ENCODE measurements at places on chromosomes 2 and 18.

GRCh38 chr2:22930781-22931180 lies 454.2 kb upstream of the KLHL29 start:
- no peak for DNase-seq

DNA sequence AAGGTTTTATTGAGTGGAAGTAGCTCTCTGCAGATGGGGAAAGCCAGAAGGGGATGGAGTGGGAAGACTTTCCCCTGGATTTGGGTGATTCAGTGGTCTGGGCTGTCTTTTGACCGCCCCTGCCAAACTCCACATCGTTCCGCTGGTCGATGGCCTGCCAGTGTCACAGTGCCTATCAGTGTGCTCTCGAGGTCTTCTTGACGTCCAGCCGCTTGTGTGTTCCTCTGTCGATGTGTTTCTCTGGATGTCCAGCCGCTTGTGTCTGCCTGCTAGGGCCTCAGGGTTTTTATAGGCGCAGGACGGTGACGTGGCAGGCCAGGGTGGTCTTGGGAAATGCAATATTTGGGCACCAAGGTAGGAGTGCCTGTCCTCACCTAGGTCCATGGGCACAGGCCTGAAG lies 1371.4 kb upstream of the PIK3C3 start:
- DNase-seq = no peak

GRCh38 chr2:160390544-160391455 lies 102.8 kb downstream of the RBMS1 start:
- DNase-seq = peak; percentile 82

- peak; percentile 91 for DNase-seq
Measured at GRCh38 chr2:195575879-195576401, 81.1 kb upstream of the SLC39A10 start.

GRCh38 chr18:56999823-57000222 lies 147.1 kb upstream of the BOD1L2 start:
- DNase-seq = no peak

DNA sequence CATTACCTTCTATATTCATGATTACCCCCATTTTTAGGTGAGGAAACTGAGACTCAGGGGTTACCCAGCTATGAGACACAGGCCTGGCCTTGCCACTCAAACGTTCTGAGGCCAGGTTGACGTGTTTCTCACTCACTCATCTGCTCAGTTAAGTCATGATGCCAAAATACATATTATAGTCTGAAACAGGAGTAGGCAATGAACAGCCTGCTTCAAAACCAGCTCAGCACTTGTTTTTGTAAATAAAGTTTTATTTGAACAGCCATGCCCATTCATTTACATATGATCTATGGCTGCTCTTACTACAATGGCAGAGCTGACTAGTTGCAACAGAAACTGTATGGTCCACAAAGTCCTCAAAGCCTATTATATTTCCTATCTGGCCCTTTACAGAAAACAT lies 74.1 kb upstream of the SMAD2 start:
- peak; percentile 53 for DNase-seq

GRCh38 chr2:145777297-145777696 lies 1257.4 kb upstream of the ZEB2 start:
- peak; percentile 84 for DNase-seq

GRCh38 chr2:241309684-241310117 lies 5.8 kb downstream of the HDLBP start:
- DNase-seq = peak; percentile 60

DNA sequence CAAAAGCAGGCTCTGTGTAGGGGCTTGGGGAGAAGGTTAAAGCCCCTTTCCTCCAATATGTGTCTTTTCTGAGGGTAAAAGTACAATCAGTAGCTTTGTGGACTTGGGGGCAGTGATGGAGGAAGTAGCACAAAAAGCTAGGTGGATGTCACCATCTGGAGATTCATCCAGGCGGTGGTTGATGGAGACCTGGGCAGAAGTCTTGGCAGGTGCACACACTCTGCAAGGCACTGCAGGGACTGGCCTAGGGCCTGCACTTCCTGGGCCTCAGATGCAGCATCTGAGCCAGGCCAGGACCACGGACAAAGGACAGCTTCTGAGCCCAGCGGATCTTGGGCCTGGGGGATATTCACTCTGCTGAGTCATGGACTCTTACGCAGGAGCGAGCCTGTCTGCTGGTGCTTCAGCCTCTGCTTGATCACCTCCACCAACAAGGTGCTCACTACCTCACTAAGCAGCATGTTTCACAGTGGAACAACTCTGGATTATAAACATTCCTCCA lies 391.1 kb downstream of the TNS1 start:
- no peak for DNase-seq

DNA sequence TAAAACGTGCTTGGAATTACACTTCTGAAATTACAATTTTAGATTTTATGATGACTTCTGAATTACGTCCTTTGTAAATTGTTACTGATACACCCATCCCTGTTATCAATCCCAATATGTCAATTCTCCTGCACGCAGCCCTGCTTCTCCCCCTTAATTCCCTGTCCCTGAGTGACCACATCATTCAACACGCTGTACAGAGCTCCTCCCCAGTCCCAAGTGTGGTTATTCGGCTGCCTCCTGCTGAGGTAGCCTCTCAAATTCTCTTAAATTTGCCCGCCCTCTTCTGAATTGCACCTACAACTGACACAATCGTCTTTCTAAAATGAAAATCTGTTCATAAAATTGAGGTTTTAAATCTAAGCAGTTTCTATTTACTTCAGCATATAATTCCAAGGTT lies 10.1 kb downstream of the SERPINB8 start:
- no peak for DNase-seq

- peak; percentile 90 for DNase-seq
Measured at GRCh38 chr2:39631718-39632117, 34.0 kb upstream of the TMEM178A start.

- no peak for DNase-seq
Measured at GRCh38 chr18:24465486-24465885, 5.0 kb downstream of the HRH4 start.

DNA sequence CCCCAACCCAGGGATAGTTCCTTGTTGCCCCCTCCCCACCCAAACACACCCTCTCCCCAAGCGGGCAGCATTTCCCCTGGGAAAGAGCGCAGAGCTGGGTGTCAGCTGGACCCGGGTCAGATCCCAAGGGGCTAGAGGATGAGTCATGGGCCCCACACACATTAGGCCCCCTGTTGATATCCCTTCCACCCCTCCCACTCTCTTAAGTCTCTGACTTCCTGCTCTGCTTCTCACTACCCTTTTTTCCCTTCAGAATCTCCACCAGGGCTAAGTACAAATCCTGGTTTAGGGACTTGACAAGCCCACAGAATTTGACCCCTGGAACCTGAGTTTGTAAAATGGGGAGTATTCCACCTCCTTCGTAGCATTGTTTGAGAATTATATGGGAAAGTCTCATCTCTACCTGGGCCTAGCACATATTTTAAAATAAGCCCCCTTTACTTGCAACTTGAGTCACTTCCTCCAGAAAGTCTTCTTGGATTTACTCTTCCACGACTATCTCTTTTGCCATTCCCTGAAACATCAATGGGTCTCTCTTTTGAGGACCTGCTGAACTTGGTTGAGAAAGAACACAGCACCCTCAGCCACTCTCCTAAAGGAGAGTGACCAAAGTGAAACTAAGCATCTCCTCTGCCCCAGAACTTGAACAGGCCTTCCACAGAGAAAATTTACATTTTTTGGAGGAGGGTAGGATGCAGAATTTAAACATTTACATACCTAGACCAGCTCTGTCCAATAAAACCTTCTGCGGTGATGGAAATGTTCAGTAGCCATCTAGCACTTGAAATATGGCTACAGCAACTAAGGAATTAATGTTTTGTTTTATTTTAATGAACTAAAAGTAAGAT lies 4.7 kb downstream of the RTKN start:
- DNase-seq = no peak

DNA sequence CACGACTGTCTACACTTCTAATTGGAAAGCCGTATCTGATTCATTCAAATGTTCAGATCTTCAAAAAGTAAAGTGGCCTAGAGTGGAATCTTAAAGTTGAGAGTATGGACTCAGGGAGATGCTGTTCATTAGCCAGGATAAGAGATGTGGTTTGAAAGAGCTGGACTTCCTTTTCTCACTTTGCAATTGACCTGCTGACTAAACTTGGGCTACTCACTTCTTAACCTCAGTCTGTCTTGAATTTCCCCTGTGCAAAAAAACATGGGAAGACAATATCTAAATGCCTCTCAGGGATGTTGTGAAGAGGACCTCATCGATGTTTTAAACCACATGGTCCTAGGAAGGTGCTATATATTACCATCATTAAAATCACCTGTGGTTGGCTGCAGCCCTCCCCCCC lies 64.1 kb downstream of the BCL2 start:
- DNase-seq = no peak

DNA sequence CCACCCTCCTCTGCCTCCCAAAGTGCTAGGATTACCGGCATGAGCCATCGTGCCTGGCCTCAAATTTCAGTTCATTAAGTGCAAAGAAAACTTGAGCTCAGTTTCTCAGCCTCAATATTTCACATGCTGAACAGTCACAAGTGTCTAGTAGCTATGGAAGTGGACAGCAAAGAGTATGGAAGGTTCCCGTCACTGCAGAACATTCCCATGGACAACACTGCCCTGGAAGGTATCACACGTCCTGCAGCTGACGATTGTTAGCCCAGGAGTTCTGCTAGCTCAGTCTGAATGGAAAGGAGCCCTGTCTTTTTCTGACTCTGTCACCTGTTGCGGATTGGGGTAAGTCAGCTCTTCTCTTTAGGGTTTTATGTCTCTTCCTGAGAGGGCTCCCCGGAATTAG lies 86.2 kb upstream of the PTPRM start:
- DNase-seq = no peak

- DNase-seq = peak; percentile 45
Measured at GRCh38 chr2:75199428-75200011, at the start of gene TACR1. Gene TACR1 (minus strand): TSS chr2:75199520. CDS start chr2:75198934, 586 bp downstream.

GRCh38 chr2:241804326-241805229 lies 4.4 kb upstream of the NEU4 start:
- no peak for DNase-seq

GRCh38 chr2:26464390-26465265 lies 13.3 kb downstream of the OTOF start:
- DNase-seq = no peak

DNA sequence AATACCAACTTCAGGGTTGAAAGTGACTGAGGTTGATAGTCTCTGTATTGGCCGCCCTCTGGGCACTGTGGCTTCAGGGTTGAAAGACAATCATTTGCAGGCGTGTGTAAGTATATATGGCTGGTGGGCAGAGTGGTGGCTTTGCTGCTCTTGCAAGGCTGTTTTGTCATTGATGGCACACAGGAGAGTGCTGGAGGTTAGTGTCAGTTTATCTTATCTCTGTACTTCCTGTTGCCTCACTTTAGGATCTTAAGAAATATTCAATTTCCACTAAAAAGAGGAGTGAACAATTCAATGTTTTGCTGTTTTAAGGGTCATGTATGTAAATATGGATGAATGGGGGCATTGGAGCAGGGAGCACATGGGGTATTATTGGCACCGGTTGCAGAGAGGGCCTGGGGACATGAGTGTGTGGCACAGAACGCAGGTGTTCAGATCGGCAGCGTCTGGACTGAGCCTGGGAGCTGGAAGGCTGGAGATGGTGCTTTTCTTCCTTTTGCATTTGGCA lies 51.5 kb downstream of the NCK2 start:
- no peak for DNase-seq

DNA sequence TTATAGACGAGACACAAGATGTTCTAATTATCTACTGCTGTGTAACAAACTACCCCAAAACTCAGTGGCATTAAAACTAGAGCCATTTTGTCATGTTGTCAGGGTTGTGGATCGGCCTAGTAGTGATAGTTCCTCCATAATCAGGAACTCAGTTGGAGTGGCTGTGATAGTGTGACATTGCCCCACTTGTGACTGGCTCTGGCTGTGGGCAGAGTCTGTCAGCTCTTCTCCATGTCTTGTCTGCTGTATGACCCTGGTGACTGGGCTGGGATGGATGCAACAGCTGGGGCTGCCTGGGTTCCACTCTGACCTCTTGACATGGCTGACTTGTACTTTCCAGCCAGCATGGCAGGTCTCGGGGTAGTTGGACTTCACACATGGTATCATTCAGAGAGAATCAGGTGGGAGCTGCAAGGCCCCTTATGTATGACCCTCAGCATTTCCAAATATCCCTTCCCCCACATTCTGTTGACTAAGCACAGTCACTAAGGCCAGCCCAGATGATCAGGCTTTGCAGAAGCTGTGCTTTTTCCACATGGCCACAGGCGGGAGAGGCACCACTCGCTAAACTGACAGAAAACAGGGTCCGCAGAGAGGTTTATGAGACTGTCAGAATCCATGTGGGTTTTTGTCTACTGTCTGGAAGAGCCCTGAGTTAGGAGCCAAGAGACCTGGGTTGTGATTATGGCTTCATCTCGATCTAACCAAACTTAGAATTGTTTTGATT lies 50.3 kb downstream of the SETBP1 start:
- no peak for DNase-seq

- no peak for DNase-seq
Measured at GRCh38 chr2:238493880-238494572, 67.3 kb downstream of the ASB1 start.

GRCh38 chr2:127225186-127225960 lies 5.3 kb upstream of the CYP27C1 start:
- DNase-seq = no peak

DNA sequence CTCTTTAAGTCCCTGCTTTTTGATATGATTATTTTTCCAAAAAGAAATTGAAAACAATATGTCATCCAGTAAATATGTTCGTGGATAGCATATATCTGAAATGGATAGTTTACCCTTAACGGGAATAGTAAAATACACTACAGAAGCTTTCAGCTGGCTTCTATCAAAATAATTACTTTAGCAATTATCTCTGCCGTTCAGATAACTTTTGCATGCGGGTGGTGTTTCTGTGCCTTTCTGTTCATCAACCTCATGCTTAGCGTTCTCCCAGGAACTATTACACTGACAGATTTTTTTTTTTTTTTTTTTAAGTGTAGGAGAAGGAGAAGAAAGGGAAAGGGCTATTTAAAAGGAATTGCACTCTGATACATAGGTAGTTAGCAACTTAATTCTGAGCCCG lies 53.6 kb downstream of the TSHZ1 start:
- no peak for DNase-seq

DNA sequence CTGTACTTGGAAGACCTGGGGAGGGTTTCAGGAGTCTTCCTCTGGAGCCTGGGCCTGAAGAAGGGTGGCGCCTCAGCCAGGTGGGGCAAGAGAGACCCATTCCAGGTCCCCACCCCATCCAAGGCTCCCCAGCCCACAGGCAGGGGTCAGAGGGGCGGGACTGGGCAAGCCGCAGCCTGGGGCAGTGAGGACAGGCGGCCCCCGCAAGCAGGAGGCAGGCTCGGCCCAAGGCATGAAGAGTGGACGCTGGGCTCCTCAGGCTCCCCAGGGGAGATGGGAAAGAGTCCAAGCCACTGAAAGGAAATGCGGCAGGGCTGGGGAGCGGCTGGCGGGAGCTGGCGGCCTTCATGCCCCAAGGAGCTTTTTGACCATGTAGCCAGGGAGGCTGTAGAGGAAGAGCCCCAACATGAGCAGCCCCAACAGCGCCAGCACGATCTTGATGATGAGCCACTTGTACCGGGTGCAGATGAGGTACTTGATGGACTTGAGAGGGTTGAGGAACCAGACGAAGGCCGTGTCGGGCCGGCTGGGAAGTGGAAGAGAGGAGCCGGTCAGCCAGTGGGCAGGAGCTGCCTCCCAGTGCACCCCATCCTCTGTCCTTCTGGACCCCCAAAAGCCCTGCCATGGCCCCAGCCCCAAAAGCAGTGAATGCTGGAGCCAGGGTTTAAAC lies 20.1 kb downstream of the OTOF start:
- no peak for DNase-seq

GRCh38 chr2:172244419-172245130 lies 141.9 kb upstream of the DLX2 start:
- DNase-seq = no peak
